ENCODE measurements at places on chromosomes 16 and 17.
A peak's percentile ranks its signal among the peaks of the same experiment; 100 is the strongest.

DNA sequence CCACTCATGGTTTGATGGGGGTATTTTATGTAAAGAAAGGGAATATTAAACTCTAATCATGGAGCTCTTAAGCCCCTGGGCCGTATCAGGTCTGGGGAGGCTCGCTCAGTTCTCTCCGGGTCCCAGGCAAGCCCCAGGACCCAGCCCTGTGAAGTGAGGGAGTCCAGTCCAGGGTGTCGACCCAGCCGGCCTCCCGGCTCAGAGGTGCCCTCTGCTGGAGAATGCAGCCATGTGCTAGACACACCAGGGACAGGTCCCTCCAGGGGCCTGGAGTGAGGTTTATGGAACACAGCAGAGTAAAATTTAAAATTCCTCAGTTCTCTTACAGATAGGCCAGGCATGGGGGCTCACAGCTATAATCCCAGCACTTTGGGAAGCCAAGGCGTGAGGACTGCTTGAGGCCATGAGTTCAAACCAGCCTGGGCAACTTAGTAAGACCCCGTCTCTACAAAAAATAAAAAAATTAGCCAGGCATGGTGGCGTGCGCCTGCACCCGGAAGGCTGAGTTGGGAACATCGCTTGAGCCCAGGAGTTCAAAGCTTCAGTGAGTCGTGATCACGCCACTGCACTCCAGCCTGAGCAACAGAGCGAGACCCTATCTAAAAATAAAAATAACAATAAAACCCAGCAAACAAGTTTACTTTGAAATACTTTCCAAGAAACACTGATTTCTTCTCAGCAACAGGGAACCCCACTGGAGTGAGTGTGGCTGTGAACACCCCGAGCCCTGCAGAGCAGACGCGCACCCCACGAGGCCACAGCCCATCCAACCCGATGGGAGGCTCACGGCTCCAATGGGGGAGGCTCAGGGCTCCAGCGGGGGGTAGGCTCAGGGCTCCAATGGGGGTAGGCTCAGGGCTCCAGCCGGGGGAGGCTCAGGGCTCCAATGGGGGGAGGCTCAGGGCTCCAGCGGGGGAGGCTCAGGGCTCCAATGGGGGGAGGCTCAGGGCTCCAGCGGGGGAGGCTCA, 72.2 kb downstream of the ZNF778 start:
- DNase-seq = peak; percentile 65

DNA sequence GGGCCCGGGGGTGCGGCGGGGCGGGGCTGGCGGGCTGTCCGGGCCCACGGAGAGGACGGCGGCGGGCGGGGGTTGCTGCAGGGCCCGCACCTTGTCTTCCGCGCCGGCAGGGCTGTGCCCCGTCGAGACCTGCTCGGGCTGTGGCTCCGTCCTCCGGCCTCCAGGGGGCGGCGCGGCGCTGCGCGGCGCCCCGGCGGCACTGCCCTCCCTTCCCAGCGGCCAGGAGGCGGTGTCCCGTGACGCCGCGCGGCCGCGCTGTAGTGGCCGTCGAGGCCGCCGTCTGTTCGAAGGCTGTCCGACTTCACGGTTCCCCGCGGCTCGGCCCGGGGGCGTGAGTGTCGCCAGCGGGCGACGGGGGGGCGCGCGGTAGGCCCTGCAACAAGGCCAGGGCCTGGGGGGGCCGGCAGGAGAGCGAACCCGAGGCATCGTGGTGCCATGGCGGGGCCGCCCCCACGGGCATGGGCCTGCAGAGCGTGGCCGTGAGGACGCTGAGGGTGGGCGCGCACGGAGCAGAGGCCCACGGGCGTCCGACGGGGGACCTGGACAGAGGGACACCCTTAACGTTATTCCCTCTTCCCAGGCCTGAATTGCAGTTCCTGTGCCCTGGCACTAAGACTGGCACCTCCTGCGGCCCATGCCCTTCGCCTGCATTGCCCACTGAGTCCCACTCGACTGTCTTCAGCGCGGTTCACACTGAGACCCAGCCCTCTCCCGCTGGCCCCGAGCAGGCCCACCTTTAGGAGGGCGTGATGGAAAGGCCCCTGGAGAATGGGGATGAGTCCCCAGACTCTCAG, at the start of gene PLEKHG4:
Gene PLEKHG4 (plus strand): TSS at position 237 of the 794 bp plus-strand sequence. CDS start 513 bp downstream, at position 750.
- peak; percentile 75 for DNase-seq

DNA sequence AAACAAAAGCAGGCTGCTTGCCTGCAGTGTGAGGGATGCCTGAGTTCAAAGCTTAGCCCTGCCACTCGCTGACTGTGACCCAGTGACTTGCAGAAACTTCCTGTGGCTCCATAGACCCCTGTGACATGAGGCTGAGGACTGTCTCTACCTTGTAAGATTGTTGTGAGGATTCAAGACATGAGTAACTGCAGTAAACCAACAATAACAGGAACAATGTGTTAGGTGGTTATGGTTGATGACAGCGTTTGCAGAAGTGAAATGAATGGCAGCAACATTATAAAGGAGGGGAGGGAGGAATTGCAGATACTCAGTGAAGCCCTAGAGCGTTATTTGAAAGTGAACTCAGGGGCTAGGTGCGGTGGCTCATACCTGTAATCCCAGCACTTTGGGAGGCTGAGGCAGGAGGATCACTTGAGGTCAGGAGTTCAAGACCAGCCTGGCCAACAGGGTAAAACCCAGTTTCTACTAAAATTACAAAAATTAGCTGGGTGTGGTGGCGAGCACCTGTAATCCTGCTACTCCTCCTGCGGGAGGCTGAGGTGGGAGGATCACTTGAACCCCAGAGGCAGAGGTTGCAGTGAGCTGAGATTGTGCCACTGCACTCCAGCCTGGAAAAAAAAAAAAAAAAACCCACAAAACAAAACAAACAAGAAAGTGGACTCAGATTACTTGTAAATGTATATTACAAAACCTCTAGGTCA, 33.5 kb upstream of the EMP2 start:
- DNase-seq = no peak

GRCh38 chr17:3761918-3762380, 38.2 kb downstream of the HASPIN start:
- no peak for DNase-seq

GRCh38 chr16:51114382-51114781, 36.7 kb downstream of the SALL1 start:
- no peak for DNase-seq

DNA sequence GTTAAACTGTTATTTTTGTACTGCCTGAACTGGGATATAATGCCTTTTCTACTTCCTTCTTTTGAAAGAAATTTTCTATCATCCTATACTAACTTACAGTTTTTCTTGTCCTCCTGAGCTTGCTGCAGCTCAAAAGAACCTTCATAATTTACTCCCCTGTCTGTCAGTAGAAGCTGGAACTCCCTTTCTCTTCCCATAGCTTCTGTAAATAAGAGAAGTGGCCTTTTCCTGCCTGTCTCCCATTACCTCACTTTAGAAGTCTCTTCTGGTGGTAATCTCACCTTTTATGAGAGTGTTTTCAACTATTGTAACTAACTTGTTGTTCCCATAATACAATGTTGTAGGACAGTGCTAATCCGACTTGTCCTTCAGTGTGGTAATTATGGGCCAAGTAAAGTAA, 246.7 kb upstream of the TBX2 start:
- no peak for DNase-seq

GRCh38 chr17:6478486-6478885, 34.2 kb downstream of the PIMREG start:
- no peak for DNase-seq

- DNase-seq = no peak
Measured at GRCh38 chr16:51166541-51166940, 15.5 kb upstream of the SALL1 start.

DNA sequence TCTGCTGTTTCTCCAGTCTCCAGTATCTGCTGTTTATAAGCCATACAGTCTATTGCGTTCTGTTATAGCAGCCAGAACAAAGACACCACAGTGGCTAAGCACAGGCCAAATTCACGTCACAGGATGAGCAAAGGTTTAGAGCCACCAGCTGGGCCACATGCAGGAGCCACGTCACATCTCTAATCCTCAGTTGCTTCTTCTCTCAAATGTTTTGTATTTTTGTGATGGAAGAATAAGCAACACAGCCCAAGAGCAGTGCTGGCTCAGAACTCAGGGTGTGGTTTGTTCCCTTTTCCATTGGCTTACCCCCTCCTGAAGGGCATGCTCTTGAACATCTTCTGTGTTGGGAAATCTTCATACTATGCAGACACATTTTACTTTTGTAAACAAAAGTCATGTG, 309.4 kb upstream of the CDH5 start:
- DNase-seq = no peak

- no peak for DNase-seq
Measured at GRCh38 chr16:88469615-88470395, 16.7 kb downstream of the ZFPM1 start.

DNA sequence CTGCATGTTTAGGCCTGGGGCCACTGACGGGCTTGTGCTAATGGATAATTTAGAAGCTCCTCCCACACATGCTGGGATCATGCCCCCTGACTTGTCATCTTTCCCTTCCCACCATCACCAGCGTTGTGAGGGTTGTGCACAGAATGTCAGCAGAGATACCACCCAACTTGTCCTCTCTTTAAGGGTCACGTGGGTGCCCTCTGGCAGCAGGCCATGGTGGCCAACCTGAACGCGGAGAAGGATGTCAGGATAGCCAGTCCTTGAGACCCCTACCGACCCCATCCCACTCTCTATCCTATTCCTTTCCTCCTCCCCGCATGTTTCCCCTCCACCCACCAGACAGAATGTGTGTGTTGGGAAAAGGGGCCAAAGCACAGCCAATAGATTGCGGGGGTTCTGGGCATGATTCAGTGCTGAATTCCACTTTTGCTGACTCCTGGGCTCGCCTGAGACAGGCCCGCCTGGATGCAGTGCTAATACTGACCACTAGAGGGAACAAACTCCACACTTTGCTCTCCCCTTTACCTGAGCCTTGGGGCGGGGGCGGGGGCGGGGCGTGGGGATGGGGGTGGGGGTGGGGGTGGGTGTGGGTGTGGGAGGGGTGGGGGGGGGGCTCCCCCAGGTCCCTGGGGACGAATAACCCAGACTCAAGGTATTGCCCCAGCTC, at the start of gene GH2:
Gene GH2 (minus strand): TSS at position 10 of the 667 bp plus-strand sequence. CDS start 143 bp downstream, outside the sequence.
- peak; percentile 14 for DNase-seq

- DNase-seq = no peak
Measured at GRCh38 chr16:86557587-86557986, 2.6 kb upstream of the MTHFSD start.

DNA sequence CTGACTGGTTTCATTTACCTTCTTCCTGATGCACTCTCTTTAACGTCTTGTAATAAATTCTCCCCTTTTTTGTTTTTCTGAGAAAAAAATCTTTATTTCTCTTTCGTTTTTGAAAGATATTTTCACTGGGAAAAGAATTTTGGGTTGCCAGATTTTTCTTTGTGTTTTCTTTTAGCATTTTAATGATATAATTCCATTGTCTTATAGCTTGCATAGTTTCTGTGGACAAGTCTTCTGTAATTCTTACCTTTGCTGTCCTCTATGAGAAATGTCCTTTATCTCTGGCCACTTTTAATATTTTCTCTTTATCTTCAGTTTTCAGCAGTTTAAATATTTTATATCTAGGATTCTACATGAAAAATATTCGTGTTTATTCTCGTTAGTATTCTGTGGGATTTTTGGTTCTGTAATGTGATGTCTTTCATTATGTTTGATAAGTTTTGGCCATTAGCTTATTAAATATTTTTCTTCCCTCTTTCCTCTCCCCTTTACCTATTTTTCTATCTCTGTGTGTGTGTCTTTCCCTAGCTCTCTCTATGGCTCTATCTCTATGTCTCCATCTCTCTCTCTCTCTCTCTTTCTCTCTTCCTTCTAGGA, 236.5 kb downstream of the C16orf95 start:
- DNase-seq = no peak

- no peak for DNase-seq
Measured at GRCh38 chr16:55470533-55471371, 8.2 kb upstream of the MMP2 start.

DNA sequence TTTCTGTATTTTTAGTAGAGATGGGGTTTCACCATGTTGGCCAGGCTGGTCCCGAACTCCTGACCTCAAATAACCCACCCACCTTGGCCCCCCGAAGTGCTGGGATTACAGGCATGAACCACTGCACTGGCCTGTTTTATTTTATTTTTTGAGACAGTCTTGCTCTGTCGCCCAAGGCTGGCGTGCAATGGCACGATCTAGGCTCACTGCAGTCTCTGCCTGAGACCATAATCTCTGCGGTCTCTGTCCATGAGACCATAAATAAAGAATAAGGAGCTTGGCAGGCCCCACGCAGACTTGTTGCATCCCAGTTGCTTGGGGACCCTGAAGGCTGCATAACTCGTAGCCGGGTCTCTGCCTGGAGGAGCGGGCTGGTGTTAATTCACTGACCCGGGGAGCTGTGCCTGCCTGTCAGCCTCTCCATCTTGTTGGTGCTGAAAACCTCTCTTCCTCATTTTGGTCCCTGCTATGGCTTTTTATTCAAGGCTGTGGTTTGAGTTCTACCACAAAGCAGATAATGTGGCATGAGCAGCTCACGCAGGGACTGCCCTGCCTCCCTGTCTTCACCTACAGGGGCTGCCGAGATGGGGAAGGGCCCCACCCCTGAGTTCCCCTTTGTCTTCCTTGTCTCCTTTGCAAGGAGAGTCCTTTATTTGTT, 82.1 kb downstream of the MSI2 start:
- no peak for DNase-seq

DNA sequence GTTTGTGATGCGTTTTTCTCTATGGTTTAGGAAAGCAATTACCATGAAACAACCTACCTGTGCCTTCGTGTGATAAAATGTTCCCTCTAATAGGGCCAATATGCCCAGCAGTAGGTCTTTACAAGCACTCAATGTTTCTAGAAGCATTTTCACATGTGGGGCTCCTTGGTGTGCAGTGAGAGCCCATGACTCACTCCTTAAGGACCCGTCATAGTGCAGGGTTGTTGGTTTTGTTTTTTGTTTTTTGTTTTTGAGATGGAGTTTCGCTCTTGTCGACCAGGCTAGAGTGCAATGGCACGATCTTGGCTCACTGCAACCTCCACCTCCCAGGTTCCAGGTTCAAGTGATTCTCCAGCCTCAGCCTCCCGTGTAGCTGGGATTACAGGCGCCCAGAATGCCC, 31.1 kb upstream of the ZFP90 start:
- DNase-seq = no peak

- peak; percentile 93 for DNase-seq
Measured at GRCh38 chr17:41483991-41484826, 3.3 kb upstream of the KRT35 start.

DNA sequence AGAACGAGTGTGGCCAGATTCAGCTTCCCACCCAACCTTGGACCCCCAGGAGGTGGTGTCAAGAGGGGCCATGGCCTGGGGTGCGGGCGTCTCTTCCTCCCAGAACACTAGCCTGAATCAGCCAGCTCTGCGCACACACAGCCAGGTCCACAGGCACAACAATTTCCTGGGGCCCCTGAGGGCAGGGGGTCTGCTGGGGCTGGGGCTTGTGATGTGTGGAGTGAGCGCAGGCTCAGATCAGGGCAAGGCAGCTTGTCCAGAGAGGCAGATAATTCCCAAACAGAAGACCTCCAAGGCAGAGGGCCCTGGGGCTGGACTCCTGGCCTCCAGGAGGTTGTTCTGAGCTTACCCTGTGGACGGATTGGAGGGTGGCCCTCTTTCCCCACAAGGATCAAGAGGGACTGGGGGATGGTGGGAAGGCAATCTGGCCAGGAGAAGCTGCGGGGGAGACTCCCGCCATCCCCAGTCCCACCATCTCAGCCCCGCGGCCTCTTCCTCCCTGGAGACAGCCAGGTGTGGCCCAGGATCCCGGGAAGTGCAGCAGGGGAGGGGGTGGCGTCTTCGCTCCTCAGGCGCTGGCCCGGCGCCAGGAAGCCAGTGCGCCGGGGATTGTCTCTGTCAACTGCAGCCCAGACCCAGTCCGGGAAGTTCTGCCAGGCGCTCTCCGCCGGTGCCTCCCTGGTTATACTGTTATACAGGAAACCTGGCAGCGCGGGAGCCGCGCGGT, 52.0 kb upstream of the AMZ2 start:
- DNase-seq = no peak

- DNase-seq = no peak
Measured at GRCh38 chr17:5718726-5719125, 134.4 kb upstream of the NLRP1 start.
